ENCODE measurements at places on chromosomes 13 and 19.

- DNase-seq: no peak
- H3K4me1 ChIP-seq: peaks cover 20% of the 10 kb centered on the region
- peak overlapping the region; percentile 85 for H3K4me3 ChIP-seq
- no peaks in the 10 kb centered on the region for H3K36me3 ChIP-seq
- H3K27me3 ChIP-seq: peaks cover 14% of the 10 kb centered on the region
- peak overlapping the region; percentile 74 for H3K27ac ChIP-seq
Measured at GRCh38 chr19:40365010-40365409, 16.5 kb downstream of the PLD3 start.

DNA sequence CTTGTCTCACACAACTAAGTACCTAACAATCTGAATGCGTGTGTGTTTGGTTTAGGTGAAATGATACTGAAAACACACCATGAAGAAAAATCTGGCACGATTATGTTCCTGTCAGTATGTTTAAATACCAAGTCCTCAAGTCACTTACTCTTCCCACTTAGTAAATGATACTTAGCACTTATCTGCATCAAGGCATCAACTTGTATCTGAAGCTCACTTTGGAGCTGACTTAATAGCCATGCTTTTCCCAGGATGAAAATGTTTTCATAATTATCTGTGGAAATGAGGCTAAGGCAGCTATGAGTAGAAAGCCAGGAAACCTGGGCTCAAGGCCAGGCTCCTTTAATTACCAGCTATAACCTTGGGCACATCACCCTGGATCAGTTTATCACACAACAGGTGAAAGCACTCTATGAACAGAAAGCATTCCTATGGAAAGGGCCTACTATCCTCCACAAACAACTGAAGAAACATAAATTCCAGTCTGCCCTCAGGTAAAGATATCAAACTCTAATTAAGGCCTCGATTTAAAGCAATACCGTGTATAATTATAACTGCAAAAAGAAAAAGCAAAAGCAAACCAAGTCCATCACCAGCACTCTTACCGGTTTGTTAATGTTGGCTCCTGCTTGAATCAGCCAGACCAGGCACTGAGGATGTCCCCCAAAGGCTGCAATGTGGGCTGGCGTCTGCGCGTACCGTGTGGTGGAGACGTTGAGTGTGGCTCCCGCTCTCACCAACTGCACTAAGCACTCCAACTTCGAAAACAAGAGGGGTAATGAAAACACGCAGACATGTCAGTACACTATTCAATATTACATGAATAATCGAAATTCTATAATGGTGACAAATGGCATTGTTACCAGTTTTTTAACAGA lies 4.6 kb downstream of the ANKRD10 start:
- DNase-seq: no peak
- H3K27me3 ChIP-seq: peaks cover 3% of the 10 kb centered on the region
- H3K4me3 ChIP-seq: peak overlapping the region; percentile 21
- peaks cover 5% of the 10 kb centered on the region for H3K36me3 ChIP-seq
- H3K27ac ChIP-seq: peak overlapping the region; percentile 17

DNA sequence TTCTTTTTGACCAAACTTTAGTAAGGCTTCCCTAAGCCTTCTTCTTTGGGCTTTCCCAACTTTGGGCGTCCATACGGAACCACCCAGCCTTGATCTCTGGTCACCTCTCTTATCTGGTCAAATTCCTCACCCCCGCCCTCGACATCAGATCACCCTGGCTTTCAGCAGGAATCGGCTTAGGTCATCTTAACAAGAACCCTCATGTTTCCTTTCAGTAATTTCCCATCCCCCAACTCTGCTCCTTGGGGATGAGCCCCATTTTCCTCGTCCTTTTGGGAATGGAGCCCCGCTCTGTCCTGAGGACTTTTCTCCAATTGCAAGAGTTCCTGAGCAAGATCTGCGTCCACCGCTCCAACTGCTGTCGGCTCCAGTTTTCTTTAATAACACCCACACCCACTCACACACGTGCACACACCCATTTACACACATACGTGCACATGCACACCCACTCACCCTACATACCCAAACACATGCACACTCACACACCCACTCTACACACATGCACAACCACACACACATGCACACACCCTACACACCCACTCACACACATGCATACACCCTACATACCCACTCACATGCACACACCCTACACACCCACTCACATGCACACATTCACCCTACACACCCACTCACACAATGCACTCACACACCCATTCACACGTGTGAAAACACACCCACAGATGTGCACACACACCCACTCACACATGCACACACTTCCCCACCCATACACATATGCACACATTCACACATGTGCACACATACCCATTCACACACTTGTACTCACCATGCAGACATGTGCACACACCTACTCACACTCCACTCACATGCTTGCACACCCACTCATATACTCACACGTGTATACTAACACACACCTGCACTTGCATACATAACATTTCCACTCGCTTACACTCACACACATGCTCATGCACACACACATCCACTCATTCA lies 87.0 kb upstream of the TM9SF2 start:
- no peak overlapping the region for H3K27ac ChIP-seq
- no peak for DNase-seq
- H3K4me3 ChIP-seq: no peak overlapping the region
- H3K27me3 ChIP-seq: peaks cover 2% of the 10 kb centered on the region
- peaks cover 9% of the 10 kb centered on the region for H3K4me1 ChIP-seq
- no peaks in the 10 kb centered on the region for H3K36me3 ChIP-seq

DNA sequence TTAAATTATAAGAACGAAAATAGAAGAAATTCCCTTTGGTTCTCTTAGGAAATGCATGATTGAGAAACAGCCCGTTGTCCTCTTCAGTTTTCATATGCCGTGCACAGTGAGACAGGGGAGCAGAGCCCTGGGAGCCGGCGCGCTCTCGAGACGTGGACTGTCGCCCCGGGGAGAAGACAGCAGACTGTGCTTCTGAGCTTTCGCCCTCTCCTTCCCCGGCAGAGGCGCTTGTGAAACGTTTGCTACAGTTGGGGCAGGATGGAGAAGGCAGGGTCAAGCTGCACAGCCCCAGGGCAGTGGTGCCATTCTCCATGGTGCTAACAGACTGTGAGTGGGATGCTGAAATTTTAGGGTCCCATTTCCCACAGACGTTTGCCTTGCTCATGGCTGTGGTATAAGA lies 192.2 kb upstream of the KL start:
- H3K27me3 ChIP-seq: no peaks in the 10 kb centered on the region
- H3K27ac ChIP-seq: no peak overlapping the region
- no peak for DNase-seq

DNA sequence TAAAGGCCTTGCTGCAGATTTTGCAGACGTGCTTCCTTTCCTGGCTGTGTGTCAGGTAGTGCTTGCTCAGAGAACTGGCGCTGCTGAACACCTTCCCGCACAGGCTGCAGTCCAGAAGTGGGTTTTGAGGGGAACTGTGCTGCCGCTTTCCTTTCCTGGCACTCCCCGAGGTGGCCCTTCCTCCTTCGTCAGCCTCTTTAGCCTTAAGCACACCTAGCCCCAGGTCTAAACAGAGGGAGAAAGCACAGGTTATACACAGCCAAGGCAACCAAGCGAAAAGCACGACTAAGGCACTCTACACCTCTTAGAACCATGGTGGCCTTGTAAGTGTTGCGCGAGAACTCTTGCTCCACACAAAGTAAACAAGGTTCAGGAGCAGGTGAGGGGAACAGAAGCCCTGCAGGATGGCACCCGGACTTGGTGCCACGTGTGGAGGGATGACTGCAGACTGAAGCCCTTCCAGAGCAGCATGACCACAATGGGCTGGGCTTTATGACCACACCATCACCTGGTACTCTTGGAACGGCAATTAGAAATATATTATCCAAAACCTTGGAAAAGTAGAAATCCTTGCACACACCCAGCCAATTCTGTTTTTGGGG lies 23.6 kb downstream of the ZNF541 start:
- no peak overlapping the region for H3K27ac ChIP-seq
- H3K4me1 ChIP-seq: no peaks in the 10 kb centered on the region
- no peaks in the 10 kb centered on the region for H3K27me3 ChIP-seq
- no peak for DNase-seq
- no peaks in the 10 kb centered on the region for H3K36me3 ChIP-seq

- DNase-seq: no peak
- H3K4me1 ChIP-seq: no peaks in the 10 kb centered on the region
- no peaks in the 10 kb centered on the region for H3K27me3 ChIP-seq
- H3K27ac ChIP-seq: no peak overlapping the region
- peaks cover 4% of the 10 kb centered on the region for H3K36me3 ChIP-seq
- H3K4me3 ChIP-seq: no peak overlapping the region
Measured at GRCh38 chr19:14449321-14449720, 16.2 kb downstream of the PKN1 start.

GRCh38 chr13:50460358-50460757 lies 383.1 kb downstream of the DLEU7 start:
- H3K4me1 ChIP-seq: peaks cover 3% of the 10 kb centered on the region
- no peak overlapping the region for H3K4me3 ChIP-seq
- no peak for DNase-seq
- no peaks in the 10 kb centered on the region for H3K36me3 ChIP-seq
- H3K27me3 ChIP-seq: no peaks in the 10 kb centered on the region
- no peak overlapping the region for H3K27ac ChIP-seq

- H3K36me3 ChIP-seq: no peaks in the 10 kb centered on the region
- peaks cover 9% of the 10 kb centered on the region for H3K4me1 ChIP-seq
- H3K27ac ChIP-seq: peak overlapping the region; percentile 92
- peak; percentile 39 for DNase-seq
- peak overlapping the region; percentile 83 for H3K4me3 ChIP-seq
Measured at GRCh38 chr13:80341756-80342370, 937 bp upstream of the SPRY2 start.

DNA sequence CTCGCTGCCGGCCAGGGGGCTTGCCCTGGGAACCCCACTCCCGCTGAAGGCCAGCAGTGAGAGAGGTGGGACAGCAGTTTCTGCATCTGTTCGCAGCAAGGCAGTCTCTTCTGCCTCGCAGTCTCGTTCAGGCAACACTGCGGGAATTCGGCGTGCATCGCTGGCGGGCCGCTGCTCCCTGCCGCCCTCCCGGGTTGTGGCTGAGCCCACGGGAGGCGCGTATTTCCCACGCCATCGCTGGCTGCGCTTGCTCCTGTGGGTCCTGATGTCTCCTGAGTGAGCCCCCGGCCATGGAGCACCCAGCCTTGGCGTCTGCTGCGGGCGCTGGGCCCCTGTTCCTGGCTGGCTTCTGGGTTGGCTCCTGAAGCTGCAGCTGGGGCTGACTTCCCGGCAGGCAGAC lies 227.9 kb downstream of the TEX29 start:
- H3K36me3 ChIP-seq: no peaks in the 10 kb centered on the region
- H3K4me3 ChIP-seq: no peak overlapping the region
- no peak overlapping the region for H3K27ac ChIP-seq
- DNase-seq: no peak
- peaks cover 2% of the 10 kb centered on the region for H3K4me1 ChIP-seq

DNA sequence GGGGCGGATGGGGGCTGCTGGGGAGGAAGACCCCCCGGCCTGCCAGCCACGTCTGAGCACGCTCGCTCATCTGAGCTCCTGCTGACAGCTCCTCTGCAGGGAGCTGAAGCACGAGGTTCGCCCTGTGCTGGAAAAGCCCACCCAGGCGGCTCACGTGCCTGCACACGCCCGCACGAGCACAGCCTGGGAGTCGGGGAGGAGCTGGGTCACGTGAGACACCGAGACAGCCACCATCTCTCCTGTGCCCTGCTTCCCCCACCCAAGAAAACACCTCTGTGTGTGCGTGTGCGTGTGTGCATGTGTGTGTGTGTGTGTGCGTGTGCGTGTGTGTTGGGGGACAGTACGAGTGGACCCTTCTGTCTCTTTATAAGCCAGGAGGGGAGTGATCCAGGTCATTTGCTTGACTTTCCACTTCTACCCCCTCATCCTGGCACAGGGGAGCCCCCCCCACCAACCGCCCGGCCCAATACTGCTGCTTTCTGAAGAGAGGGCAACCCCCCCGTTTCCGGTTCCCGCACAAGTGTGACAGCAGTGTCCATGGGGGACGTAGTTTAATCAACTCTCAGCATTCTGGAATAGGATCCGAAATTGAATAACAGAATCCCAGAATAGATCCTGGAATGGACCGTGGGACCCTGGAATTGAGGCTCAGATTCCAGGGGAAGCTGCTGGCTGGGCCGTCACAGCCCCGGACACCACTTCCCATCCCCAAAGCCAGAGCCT lies 42.5 kb downstream of the CELF5 start:
- DNase-seq: no peak
- H3K4me3 ChIP-seq: no peak overlapping the region
- H3K36me3 ChIP-seq: peaks cover 10% of the 10 kb centered on the region
- H3K4me1 ChIP-seq: no peaks in the 10 kb centered on the region
- H3K27ac ChIP-seq: no peak overlapping the region

GRCh38 chr19:53507523-53508442 lies 30.2 kb upstream of the ZNF331 start:
- H3K27ac ChIP-seq: no peak overlapping the region
- H3K4me3 ChIP-seq: no peak overlapping the region
- no peaks in the 10 kb centered on the region for H3K27me3 ChIP-seq
- no peaks in the 10 kb centered on the region for H3K36me3 ChIP-seq
- no peak for DNase-seq
- H3K4me1 ChIP-seq: peaks cover 9% of the 10 kb centered on the region

GRCh38 chr19:44822177-44822576 lies 13.3 kb downstream of the BCAM start:
- peaks cover 8% of the 10 kb centered on the region for H3K27me3 ChIP-seq
- no peak overlapping the region for H3K4me3 ChIP-seq
- H3K36me3 ChIP-seq: no peaks in the 10 kb centered on the region
- peaks cover 1% of the 10 kb centered on the region for H3K4me1 ChIP-seq

GRCh38 chr13:59750860-59751259 lies 412.9 kb downstream of the DIAPH3 start:
- peaks cover 15% of the 10 kb centered on the region for H3K4me1 ChIP-seq
- peak overlapping the region; percentile 48 for H3K27ac ChIP-seq
- H3K4me3 ChIP-seq: peak overlapping the region; percentile 50
- peak; percentile 50 for DNase-seq
- no peaks in the 10 kb centered on the region for H3K36me3 ChIP-seq
- no peaks in the 10 kb centered on the region for H3K27me3 ChIP-seq

DNA sequence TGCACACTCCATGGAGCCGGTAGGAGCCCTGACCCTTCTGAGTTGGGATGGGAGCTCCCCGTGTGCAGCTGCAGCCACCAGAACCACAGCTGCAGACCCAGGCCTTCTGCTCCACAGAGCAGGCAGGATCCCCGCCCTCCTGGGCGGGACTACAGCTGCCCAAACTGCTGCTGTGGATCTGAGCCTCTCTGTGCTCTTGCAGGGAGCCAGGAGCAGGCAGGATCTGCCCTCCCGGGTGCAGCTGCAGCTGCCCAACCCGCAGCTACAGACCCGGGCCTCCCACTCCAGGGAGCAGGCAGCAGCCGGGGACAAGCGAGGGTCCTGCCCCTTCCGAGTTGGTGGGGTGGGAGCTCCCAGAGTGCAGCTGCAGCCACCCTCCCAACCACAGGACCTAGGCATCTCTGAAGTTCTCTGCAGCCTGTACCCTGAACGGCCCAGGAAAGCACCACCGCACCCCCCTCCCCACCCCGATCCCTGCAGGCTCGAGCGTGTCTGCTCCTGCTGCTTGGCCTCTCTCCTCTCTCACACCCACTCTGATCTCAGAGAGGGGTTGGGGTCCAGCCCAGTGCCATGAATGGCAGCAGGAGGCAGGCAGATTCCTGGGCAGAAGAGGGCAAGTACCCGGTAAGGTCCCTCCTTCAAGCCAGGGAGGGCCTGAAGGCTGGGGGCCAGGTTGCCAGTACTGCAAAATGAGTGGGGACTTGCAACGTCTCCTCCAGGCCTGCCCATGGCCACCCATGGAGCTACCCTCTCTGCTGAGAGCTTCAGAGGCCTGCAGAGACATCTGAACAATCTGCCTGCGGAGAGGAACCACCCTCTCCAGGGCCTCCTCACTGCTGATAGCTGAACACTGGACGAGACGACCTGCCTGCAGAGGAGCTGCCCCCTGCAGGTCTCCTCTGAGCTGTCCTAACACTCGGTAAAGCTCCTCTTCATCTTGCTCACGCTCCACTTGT lies 16.4 kb upstream of the EMP3 start:
- peak overlapping the region; percentile 67 for H3K27ac ChIP-seq
- peak; percentile 58 for DNase-seq
- peaks cover 6% of the 10 kb centered on the region for H3K36me3 ChIP-seq
- no peak overlapping the region for H3K4me3 ChIP-seq
- H3K4me1 ChIP-seq: peaks cover 11% of the 10 kb centered on the region

Data from glutamatergic neuron (in vitro differentiated cells).